ENCODE measurements at places on chromosomes 12 and 14.

- no peak for DNase-seq
Measured at GRCh38 chr14:105178868-105179140, 2.3 kb downstream of the NUDT14 start.

- DNase-seq = peak; percentile 86
Measured at GRCh38 chr12:47828976-47829482, 9.3 kb upstream of the HDAC7 start.

GRCh38 chr12:26614011-26614616 lies 218.9 kb downstream of the ITPR2 start:
- peak; percentile 51 for DNase-seq

DNA sequence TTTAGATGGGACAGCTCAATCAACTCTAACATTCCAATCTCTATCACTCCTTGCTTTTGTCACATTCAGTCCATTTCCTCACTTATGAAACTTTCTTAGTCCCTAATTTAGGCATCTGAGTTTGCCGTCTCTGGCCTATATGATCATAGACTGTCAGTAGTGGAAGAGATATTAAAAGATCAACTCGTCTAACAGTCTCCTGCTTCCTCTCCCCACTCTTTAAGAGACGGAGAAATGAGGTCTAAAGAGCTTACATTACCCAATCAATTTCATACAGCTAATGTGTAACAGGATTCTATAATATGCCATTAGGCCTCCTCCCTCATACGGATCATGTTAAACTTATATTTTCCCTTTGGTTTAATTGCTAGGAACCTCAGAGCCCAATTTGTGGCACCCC lies 6.5 kb upstream of the ATP23 start:
- peak; percentile 40 for DNase-seq

GRCh38 chr12:6432991-6433390 lies 11.8 kb upstream of the CD27 start:
- DNase-seq = no peak

All from KBM-7 (cell line).